K562 (cell line): ENCODE measurements at places on chromosomes 13 and 19.

DNA sequence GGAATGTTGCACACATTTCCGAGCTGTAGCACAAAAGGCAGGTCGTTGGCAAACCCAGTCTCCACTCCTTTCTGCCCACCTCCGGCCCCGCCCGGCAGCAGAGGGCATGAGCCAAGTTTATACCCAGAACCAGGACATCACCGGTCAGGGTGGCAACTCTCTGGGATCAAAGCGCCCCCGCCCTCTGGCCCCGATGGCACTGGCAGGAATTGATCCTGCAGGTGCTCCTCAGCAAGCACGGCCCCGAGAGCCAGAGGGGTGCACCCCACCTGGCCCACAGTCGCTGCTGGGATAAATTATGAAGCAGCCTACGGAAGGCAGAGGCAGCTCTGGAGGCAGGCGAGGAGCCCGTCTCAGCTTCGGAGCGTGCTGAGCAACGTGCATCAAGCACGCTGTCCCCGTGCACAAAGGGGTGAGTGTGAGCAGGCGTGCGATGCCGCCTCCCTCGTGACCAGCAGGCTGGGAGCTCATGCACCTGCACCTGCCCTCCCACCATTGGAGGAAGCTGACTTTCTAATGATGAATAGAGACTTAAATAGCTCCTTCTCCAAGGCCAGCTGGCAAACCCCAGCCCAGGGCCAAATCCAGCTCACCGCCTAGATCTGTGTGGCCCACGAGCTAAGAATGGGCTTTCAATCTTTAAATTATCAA lies 25.7 kb downstream of the SHC2 start:
- no peak for DNase-seq

GRCh38 chr19:13396250-13397080 lies 109.8 kb downstream of the CACNA1A start:
- DNase-seq = peak; percentile 81

DNA sequence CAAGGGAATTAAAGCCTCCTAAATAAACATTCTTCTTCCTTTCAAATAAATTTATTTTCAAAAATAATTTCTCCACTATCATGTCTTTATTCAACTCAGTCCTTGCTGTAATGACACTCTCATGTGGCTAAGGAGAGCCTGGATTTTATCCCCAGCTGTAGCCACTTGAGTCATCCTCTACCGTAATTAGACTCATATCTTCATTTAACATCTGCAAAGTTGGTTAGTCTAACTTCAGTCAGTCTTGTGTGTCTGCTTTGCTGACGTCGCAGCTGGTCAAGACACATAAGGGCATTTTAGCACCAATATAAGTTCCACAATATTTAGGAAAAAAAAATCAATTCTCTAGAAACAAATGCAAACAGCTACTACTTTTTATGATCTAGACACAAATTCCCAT lies 776.4 kb upstream of the ATXN8OS start:
- DNase-seq = no peak

GRCh38 chr13:59211606-59212005 lies 952.1 kb downstream of the DIAPH3 start:
- no peak for DNase-seq

- no peak for DNase-seq
These were observed 1.1 kb downstream of the DLEU7 start for GRCh38 chr13:50842251-50842989.

DNA sequence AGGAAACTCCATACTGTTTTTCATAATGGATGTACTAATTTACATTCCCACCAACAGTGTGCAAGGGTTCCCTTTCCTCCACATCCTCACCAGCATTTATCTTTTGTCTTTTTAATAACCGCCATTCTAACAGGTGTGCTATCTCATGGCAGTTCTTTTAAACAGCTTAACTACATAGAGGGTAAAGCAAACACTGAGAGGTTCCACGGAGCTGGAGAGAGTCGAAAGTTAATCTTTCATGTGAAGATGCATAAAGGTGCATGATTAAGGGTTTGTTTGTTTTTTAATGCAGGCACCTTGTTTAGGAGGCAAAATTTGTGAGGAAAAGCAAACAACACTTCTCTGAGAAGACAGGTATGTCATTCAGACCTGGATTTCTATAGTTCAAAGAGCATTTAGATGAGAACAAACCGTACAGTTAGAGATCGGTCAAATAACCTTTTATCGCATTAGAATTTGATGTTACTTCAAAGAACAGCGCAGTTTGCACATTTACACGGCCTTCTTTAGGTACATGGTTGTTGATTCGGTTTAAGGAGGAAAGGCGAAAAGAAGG lies 193.9 kb downstream of the RBM26 start:
- DNase-seq = no peak

DNA sequence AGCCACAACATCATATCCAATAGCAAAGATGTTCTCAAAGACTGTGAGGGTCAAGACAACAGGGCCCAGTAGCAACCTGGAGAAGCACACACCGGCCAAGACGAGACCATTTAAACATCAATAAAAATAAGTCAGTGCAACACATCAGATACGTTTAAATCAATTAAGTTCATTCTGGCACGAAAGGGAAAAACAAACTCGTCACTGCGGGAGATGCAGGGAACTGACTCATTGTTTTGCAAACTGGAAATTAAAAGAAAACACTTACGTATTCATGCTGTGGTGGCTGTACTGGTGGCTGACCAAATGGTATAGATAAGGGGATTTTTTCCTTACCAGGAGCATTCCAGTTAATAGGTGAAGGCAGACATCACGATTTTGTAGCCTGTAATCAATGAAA lies 26.3 kb upstream of the SLC15A1 start:
- no peak for DNase-seq

DNA sequence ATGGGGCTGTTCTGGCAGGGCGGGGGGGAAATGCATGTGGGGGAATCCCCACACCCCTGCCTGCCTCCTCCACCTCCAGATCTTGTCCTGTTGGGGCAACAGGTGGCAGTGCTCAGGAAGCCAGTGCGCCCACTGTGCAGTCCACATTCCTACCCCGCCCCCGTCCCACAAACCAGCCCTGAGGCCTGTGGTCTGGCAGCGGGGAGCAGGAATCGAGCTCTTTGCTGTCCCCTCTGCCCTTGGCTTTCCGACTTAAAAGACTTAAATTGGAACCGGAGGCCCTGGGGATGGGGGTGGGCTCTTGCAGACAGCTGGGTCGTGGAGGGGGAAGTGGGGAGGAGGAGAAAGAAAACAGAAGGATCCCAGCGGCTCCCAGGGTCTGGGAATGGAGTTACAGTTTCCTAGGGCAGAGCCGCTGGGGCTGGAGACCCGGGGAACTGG lies 4.3 kb downstream of the NANOS3 start:
- DNase-seq = no peak

GRCh38 chr19:3968556-3969434 lies 2.1 kb downstream of the DAPK3 start:
- DNase-seq = peak; percentile 50

DNA sequence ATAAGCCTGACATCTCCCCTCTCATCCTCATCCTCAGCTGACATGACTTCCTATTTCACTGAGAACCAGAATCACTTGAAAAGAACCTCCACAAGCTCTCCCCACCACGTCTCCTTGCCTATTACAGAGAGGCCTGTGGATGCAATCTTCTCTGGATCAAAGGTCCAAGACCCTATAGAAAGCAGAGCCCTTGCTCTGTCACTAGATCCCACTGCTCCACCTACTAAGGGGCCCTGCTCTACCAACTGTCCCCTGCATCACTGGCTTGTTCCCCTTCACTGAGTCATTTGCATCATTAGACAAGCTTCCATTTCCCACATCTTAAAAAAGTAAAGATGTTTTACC lies 40.8 kb downstream of the RCBTB2 start:
- no peak for DNase-seq

GRCh38 chr19:47152632-47153031 lies 22.0 kb downstream of the SAE1 start:
- DNase-seq = no peak

DNA sequence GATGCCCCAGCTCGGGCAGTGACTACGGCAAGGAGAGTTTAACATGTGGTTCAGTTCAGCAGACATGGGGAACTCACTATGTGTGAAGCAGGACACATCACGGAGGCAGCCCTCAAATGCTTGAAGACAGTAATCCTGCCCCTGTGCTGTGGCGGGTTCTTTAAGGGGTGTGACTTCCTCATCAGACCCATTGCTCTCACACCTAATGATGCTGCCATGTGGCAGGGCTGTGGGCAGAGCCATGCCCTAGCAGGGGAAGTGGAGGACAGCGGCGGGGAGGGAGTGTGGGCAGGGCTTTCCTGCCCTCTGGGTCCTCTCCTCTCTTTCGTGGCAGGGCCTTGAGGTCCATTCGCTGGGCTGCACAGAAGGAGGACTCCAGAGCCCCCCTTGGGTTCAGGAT lies 131.1 kb upstream of the GJB6 start:
- DNase-seq = no peak

DNA sequence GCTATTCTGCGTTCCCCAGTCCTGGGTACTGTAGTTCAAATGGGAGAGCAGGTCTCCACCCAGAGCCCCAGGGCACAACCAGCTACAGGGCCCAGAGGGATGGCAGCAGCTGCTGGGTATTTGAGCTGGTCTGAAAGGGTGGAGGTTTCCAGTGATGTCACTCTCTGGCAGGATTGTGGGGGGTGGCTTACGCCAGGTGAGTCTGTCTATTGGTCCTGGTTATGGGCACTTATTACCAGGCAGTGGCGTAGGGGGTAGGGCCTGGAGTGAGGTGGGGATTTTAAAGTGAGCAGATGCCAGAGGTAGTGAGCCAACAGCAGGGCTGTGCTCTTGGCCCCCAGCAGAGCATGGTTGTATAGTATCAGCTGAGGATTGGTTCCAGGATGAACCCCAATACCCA lies 6.2 kb downstream of the RPS19 start:
- DNase-seq = no peak
